ENCODE measurements at places on chromosomes 4 and X.

- DNase-seq: no peak
Observed at GRCh38 chr4:142697928-142698327, 148.2 kb downstream of the INPP4B start.

- DNase-seq: no peak
Observed at GRCh38 chr4:1766106-1767060, 26.7 kb upstream of the FGFR3 start.

GRCh38 chr4:185470501-185471195 lies 885 bp downstream of the CCDC110 start:
- no peak for DNase-seq

DNA sequence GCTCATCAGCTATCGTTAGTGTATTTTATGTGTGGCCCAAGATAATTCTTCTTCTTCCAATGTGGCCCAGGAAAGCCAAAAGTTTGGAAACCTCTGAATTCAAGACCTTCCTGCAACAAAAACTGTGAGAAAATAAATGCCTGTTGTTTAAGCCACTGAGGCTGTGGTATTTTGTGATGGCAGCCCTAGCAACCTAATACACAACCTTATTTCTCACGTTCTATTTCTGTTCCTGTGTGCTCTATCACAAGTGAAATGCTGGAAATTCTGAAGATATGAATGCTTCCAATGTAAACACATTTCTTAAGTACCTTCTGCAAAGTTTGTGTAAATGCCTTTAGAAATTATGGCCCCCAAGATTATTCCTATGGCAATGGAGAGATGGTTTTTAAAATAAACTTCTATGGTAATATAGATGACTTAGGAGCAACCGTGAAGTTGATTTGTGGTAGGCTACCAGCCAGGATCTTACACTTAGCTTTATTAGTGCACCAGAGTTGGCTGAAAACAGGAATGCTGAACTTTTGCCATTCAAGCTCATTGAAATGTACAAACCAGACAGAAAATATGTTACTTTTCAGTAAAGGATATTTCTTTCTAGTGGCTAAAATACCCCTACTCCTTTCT lies 148.0 kb downstream of the USP46 start:
- no peak for DNase-seq

DNA sequence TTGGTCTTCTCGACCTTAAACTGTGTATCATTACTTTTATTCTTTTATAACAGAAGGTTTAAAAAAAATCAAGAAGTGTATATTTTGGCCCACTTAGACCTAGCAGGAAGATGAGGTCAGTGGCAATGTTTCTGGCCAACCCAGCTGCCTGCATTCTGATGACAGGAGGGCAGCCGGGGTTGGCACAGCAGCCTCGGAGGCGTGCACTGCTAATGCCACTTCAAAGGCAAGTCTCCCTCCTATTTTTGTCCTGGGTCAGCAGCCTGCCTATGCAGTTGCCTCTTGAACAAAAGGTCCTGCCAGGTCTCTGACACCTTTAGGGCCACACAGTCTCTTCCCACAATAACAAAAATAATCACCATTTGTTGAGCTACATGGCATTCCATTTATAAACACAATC lies 89.4 kb upstream of the MYOZ2 start:
- no peak for DNase-seq

- no peak for DNase-seq
Observed at GRCh38 chr4:24404281-24404680, 180.1 kb downstream of the DHX15 start.

DNA sequence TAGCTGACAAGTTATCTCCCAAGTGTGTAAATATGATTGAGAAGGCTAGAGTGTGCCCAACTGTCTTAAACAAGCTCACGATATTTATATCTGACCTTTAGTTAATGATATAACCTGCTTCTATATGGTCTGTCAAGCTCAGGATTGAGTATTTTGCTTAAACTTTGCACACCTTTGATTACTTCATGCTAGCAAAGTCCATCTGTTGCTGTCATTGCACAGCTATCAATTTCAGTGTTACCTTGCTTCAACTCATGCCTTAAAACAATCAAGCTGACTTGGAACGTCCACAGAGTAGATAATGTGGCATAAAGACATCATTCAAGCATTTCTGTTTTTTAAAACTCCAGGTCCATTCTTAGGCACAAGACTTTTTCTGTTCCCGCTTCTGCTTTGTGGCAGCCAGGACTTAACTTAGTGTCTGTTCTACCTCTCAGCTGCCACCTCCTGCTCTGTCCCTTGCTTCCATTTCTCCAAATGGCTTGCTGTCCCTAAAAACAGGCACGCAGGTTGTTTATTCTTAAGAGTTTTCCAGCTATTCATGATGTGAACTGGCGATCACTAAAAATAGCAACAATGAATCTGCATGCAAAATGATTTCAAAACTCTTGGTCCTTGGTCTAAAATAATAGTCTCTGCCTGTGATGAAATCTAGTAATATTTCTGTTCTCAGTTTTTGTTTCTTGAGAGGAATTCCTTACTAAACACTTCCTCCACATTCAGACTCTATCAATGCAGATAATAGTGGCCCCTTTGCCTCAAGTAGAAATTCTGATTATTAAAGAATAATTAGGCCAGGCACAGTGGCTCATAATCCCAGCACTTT lies 16.3 kb upstream of the NEIL3 start:
- DNase-seq: no peak

- DNase-seq: no peak
Observed at GRCh38 chrX:133307637-133308498, 89.7 kb upstream of the TFDP3 start.

DNA sequence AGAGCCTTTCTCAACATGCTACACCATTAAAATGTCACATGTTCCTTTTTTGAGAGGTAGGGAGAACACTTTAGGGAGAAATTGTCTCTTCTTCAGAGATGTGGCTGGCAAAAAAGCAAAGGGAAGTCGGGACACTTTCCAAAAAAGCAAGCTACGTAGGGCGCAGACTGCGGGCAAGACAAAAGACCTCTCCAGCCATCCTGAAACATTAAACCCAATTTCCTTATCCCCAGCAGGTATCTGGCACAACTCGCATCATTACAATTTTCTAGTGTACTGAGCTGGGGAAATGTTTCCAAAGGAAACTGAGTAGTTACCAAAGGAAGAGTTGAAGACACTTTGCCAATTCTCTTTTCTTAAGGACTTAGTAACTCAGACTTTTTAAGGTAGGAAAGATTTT lies 116.0 kb downstream of the PACRGL start:
- DNase-seq: no peak

DNA sequence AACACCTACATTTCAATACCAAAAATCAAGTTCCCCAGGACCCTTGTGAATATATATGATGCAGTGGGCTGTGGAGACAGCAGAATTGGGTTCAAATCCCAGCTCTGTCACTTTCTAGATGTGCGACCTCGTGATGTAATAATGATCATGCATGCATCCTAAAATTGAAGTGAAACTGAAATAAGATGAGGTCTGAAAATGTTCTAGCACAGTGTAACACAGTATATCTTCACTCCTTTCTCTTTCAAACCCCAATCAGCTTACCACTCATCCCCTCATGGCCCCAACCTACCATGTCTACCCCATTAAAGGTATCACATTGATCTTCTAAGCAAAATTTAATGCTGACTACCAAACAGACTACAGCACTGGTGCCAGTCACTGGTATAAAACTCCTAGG lies 69.9 kb upstream of the BRS3 start:
- no peak for DNase-seq

DNA sequence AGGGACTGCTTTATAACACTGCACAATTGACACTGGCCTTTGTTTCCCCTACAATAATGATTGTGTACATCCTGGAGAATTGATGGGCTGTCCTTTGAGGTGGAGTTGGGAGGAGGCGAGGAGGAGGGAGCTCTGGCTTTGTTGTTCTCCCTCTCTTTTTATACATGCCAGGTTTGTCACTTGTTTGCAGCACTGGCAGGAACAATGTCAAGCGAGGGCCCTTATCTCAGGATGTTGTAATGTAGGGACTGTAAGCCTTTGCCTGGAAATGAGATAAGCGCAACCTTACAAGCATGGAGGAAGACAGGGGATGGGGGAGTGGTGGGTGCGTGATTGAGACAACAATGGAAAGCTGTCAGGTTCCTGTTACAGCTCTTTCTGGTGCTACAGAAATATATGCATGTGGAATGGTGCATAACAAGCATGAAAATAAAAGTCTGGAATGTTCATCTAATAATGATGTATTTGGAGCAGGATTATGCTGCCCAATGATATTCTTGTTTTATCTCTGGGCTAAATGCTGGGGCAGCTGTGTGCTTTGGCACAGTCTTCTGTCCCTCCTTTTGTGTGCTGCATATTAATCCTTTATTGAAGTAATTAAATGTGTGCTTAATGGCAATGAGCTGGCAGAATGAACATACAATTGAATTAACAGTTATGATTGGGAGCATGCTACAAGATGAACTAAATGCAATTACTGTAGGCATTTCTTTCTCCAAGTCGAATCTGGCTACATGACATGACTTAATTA lies 294.4 kb downstream of the GPAT3 start:
- DNase-seq: no peak

DNA sequence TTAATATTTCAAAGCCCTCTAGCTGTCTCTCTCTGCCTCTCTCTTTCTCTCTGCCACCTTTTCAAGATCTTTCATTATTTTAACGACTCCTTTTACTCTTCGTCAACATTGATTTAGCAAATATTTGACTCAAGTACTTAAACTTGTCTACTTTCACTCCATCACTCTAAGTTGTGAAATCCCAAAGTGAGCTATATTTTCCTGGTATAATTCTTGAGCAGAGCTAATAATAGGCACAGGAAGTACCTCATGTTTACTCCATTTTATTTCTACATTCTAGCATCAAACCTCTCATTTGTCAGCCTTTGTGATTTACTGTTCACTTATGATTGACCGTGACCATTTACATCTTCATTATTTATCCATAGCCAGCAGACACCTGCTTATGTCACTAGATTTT lies 482.5 kb downstream of the RPA4 start:
- DNase-seq: peak; percentile 43
